ENCODE measurements at places on chromosomes 3 and 15.

- no peak for DNase-seq
Measured at GRCh38 chr15:80326270-80326669, 74.3 kb upstream of the CTXND1 start.

GRCh38 chr3:150733373-150733935, 29.5 kb downstream of the SIAH2 start:
- DNase-seq = no peak

GRCh38 chr3:90007778-90008499, 900.5 kb downstream of the EPHA3 start:
- no peak for DNase-seq

- DNase-seq = no peak
Measured at GRCh38 chr3:11455956-11456355, 183.8 kb downstream of the ATG7 start.

DNA sequence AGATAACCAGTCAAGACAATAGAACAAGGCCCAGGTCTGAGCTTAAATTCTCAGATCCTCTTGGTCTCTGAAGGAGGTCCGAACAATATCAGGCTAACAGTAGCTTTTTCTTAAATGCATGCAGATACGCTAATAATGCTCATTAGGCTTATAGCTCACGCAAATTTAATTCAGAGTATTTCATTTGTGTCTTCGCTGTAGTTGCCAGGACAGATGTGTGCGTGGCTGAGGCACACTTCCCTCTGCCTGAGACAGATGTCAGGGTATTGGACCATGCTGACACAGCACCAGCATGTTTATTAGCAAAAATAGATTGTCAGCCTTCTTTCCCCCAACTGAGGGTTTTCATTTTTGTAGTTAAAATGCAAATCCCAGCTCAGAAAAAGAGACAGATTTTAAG, 102.9 kb upstream of the BFSP2 start:
- no peak for DNase-seq

DNA sequence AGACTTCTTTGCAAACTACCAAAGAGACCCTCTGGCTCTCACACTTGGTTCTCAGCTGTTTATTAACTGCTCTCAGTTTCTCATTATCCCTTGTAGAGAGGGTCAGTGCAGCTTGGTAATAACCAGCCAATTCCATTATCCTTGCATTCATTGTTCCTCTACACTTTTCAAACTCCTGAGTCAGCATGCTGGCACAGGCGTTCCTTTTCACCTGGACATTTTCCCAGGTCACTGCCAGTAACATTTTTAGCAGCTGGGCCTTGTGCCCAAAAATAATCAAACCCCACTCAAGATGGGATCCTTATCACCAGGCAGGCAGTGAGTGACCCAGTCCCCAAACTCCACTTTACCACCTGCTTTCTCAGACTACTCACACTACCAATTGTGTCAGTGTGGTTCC, 4.8 kb upstream of the SUMF1 start:
- DNase-seq = no peak

- DNase-seq = no peak
Measured at GRCh38 chr3:49161808-49162530, 4.2 kb downstream of the CCDC71 start.

- no peak for DNase-seq
Measured at GRCh38 chr3:59535791-59536221, 486.0 kb upstream of the CFAP20DC start.

GRCh38 chr3:143088835-143089234, 30.7 kb upstream of the CHST2 start:
- DNase-seq = no peak

GRCh38 chr15:45496658-45497057, 25.9 kb downstream of the SLC30A4 start:
- no peak for DNase-seq

DNA sequence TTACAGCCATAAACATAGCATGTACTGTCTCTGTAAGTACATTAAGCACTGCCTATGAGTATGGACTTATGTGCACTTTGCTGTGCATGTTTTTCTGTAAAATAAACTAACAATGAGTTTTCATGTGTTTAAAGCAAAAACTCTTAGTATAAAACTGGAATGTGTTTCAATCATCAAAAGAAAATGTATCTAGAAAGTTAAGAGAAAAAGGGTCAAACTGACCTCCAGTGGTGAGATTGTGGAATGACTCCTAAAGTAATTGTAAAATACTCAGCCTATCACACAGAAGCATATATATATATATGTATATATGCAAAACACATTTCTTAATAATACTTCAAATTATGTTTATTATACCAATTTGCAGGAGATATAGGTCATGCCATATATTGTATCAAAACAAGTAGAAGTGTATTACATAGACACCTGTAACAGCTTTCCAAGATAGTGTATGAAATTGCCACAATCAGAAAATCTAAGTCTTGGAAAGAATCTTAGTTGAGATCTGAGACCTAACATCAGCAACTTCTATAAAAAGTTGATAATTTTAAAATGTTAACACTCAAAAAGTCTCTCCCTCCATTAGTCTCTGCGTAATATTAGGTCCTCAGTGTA, 199.6 kb downstream of the FMN1 start:
- no peak for DNase-seq

DNA sequence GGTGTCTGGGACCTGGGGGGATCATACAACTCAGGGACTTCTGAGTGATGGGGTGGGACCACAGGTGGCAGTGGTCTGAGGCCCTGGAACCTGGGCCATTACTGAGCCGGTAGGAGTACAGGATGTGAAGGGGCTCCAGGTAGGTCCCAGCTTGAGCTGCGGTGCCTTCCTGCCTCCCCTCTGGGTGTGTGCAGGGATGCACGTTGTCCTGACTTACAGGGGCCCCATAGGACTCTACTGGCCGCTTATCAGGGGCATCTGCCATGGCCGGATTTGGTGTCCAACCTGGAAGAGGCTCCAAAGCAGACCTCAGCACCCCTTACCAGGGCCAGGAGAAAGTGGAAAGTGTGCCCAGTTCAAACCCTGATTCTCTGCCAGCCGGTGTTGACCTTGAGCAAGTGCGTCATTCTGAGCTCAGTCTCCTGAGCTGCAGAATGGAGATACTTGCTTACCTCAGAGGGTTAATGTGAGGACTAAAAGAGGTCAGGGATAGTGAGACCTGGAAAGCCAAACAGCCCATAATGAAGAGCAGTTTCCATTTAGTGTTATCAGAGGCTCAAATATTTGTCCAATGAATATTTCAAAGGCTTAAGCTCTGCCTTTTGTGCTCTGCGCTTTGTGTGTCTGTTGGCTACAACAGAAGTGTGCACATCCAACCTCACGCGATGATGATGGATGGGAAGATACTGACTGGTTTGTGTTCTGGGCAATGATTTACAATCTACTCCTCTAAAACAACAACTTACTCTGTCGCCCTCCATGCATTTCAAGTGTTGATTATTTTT, 35.4 kb upstream of the ESYT3 start:
- no peak for DNase-seq

GRCh38 chr3:152021951-152022461, 148.6 kb downstream of the SUCNR1 start:
- DNase-seq = no peak

GRCh38 chr15:45268135-45268534, 16.1 kb downstream of the SLC28A2 start:
- peak; percentile 54 for DNase-seq

DNA sequence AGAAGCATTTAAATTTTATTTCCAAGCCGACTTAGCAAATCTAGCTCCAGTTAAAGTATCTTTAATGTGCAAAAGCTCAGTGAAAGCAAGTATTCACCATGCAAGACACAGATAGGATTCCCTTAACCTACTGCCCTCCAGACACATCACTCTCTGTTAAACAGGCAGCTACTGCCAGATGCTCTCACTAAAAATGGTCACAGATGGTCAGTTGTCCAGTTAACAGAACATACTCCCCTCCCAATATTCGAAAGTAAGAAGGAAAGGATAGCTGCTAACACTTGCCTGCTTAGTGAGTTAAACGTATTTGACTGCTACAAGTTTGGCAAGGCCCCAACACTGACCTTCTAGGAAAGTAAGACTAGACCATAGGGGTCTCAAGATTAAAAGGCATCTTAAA, 73.7 kb downstream of the PRTG start:
- no peak for DNase-seq

- DNase-seq = no peak
Measured at GRCh38 chr3:18900994-18901393, 247.3 kb upstream of the KCNH8 start.

- no peak for DNase-seq
Measured at GRCh38 chr3:108130701-108131474, 40.1 kb upstream of the CD47 start.

DNA sequence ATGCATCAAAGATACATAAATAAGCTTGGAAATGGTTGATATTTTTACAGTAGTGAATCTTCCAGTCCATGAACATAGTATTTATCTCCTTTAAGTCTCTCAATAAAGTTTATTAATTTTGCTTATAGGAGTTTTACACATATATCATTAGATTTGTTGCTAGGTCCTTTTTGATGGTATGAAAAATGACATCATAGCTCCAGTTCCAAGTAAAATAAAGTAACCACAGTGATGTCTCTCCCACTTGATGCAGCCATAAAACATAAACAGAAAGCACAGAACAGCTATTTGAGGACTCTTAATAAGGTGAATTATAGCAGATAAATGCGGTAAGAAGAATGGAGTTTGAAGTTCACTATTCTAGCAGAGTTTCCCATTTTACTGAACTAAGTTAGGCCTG, 20.8 kb downstream of the DMXL2 start:
- no peak for DNase-seq

DNA sequence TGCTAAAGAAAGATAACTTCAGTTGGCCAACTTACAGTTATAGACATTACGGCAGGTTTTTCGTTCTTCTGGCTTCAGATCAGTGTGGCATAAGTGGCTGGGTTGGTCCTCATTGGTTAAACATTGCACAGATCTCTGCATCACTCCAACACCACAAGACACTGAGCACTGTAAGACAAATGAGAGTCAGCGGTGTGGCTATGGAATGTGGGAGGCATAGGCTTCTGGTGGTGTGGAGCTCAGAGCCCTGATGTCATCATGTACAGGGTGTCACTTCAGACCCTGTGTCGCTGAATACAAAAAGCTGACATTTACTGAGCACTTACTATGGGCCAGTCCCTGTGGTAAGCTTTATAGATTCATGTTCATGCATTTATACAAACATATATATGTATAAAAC, 146.0 kb downstream of the ADAMTS9 start:
- no peak for DNase-seq

DNA sequence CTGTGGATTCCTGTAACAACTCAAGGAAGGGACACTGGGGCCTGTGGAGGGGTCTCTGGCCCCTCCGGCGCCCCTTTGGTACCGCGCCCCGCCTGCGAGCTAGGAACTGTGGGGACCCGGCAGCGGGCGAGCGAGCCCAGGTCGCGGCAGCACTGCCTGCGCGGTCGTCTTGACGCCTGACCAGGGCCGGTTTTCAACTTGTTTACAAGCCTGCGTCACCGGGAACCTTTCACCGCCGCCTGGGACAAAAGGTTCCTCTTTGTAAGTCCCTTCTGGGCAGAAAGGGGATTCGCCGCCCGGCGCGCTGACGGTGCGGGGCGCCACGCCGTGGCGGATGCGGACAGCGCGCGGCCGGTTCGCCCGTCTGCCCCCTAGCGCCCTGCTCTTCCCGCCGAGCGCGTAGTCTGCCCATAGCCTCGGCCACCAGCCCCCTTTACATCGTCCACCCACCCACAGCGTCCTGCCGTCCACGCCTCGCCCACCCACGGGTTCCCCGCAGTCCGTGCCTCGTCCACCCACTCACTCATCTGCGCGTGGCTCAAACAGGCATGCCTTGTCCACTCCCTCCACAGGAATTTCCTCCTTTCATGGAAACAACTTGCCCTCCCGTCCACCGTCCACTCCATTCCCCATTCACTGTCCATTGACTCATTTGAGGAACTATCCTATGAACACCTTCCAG, 5.5 kb upstream of the CFAP100 start:
- peak; percentile 92 for DNase-seq

DNA sequence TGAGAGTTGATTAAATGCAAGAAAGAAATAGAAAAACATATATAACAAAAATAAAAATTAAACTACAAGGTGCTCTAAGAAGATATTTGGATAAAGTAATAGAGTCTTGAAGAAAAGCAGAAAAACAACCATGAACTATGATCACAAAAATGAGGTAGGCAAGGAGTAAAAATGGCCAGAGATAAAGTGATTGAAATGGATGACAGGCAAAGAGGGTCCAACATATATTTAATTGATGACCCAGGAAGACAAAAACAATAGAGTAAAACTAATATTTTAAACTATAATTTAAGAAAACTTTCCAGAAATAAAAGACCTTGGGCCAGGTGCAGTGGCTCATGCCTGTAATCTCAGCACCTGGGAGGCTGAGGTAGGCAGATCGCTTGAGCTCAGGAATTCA, 22.1 kb upstream of the WDR49 start:
- no peak for DNase-seq

- no peak for DNase-seq
Measured at GRCh38 chr3:133896002-133896761, 500 bp upstream of the RAB6B start.

DNA sequence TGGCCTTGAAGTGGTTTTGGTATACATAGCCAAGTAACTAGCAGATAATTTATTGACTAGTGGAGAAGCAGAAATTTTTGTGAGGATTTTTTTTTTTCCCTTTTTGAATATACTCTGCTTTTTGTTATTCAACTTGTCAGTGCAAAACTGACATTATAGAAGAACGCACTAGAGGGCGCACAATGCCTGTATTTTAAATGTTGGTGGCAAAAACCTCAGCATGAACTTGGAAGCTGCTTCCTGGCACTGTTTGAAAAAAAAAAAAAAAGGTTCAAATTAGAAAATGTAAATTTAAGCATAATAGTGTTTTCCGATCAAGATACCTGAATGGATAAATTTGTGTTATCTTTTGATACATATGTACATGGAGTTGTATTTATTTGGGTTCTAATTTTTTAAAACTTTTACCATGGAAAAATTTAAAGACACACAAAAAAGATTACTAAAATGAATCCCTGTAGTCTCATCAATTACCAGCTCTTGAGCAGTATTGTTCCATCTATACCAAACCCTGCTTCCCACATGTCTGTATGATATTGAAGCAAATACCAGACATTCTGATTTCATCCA, 56.0 kb downstream of the SLC25A26 start:
- DNase-seq = peak; percentile 58

DNA sequence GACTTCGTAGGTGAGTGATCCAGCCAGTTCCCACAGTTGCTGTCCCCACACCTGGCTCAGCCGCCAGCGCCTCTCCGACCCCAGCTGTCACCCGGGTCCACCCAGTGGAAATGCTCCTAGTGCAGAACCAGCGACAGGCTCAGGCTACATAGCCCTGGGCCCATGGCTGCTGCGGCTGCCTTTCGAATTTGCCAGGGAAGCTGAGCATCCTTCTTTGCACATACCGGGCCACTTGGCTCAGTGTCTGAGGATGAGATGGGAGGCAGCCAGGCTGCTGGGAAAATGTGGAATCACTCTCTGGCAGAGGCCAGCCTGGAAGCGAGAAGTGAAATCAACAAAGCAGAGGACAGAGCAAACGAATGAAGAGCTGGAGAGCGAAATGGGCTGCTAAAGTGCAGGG, 80.1 kb downstream of the ST8SIA2 start:
- DNase-seq = no peak

- DNase-seq = no peak
Measured at GRCh38 chr3:196272826-196273225, 14.7 kb downstream of the PCYT1A start.

DNA sequence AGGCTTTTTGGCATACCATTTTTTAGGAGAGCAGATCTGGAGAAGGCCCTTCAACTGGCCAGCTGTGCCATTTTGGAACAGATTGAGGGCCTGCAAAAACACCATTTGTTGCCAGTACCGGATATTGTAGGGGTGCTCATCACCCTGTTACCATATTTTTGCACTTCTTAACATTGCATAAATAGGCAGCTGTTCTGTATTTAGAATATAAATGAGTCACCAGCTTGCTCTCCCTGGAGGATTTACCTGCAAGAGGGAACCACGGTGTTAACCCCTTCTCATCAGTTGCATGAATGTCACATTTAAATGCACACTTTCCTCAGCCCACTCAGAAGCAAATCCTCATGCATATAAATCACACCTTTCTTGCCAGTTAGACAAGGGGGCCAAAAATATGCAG, 435.6 kb downstream of the ROBO2 start:
- no peak for DNase-seq

All from transverse colon (tissue), 4 donors.